ENCODE measurements at places on chromosomes 5 and 9. TPM values are rescaled to one million over a fixed set of nuclear protein-coding genes. Genes with fewer than 3 reads are reported as not detected.

- DNase-seq: no peak
Observed at GRCh38 chr5:123997064-123997461, 485.1 kb downstream of the CSNK1G3 start.

GRCh38 chr5:90338712-90339372, 70.7 kb downstream of the CETN3 start:
- no peak for DNase-seq

GRCh38 chr5:119435436-119436132, 16.7 kb upstream of the HSD17B4 start:
- DNase-seq: peak; percentile 50

The GARIN3 gene
- not detected for total RNA-seq

The FAM200C gene
- total RNA-seq: 4.7 TPM

DNA sequence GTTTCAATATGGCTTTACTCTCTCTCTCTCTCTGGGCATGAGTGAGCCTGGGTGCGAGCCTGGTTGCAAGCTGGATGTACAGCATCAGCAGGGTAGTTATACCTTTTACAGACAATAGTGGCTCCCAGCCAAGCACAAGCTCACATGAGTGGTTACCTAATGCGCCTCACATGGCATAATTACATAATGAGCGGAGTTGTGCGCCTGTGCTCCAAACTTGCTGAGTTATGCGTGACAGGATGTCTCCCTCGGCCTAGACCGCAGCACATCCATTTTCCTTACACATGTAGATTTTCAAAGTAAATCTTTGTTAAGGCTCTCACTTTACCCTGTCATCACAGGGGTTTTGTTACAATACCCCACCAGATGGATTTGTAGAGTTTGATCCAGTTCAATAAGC, 233.5 kb upstream of the WWC1 start:
- no peak for DNase-seq

The TLE4 gene
- total RNA-seq: 20.1 TPM

The SLC34A1 gene
- total RNA-seq: not detected
